ENCODE measurements at places on chromosomes 4 and X.
A peak's percentile ranks its signal among the peaks of the same experiment; 100 is the strongest.

DNA sequence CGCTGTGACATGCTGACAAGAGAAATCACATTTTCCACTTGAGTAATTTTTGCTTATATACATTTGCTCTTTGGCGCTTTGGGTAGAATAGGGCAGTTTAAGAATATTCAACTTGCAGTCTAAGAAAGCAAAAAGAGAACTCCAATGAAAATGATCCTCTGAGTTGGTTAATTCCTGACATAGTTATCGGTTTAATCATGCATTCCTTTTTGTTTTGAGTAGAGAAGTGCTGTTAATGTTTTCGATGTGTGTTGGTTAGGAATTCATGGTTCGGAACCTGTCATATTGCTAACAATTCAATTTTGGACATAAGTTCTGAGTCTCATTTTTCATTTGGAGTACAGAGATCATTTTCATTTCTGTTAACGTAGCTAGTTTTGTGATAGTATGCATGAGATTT, 700.6 kb upstream of the PITX2 start:
- no peak for DNase-seq
- no peaks in the 10 kb centered on the region for H3K4me1 ChIP-seq
- no peak overlapping the region for H3K4me3 ChIP-seq
- H3K36me3 ChIP-seq = no peaks in the 10 kb centered on the region
- H3K27me3 ChIP-seq = no peaks in the 10 kb centered on the region

DNA sequence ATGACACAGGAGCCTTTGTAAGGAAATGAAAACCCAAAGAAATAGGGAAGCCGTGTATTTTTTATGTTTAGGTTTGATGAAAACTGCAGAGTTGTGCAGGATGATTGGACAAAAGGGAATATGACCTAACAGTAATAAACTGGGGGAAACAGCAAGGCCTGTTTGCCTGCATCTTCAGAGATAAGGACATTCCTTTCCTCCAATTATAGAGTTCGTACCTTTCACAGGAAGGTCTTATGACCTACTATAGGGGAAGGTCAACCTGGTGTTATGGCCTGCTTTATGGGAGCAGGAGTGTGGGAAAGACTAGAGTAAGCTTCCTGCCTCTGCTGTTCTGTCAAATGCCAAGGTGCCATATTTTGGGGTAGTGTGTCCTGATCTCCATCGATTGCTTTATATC, 42.5 kb downstream of the BBS12 start:
- H3K36me3 ChIP-seq = no peaks in the 10 kb centered on the region
- no peak overlapping the region for H3K27ac ChIP-seq
- no peak overlapping the region for H3K4me3 ChIP-seq
- no peak for DNase-seq
- H3K27me3 ChIP-seq = no peaks in the 10 kb centered on the region
- no peaks in the 10 kb centered on the region for H3K4me1 ChIP-seq

DNA sequence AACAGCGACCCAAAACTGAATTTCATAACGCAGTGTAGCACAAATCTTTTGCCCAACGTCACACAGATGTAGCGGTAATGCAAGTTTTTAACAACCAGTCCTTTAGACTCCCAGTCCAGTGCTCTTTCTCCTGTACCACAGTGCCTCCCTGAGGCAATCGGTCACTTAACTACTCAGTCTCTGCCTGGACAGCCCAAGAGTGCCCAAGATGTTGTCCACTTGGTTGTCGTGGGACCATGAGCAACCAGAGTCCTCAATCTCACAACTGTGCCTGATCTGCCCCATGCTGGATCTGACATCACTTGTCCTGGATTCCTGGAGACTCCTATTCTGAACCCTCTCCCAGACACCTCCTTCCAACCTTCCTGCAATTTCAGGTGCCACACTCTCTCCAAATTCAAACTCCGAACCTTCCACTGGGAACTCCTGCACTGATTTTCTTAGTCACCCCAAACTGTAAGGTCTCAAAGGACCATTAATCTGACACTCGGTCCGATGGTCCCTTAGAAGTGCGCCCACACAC, 702 bp downstream of the MMGT1 start:
- peak overlapping the region; percentile 97 for H3K27ac ChIP-seq
- DNase-seq = peak; percentile 49
- H3K4me1 ChIP-seq = no peaks in the 10 kb centered on the region
- H3K4me3 ChIP-seq = peak overlapping the region; percentile 69

GRCh38 chr4:142706381-142706780, 139.7 kb downstream of the INPP4B start:
- H3K4me1 ChIP-seq = no peaks in the 10 kb centered on the region
- H3K36me3 ChIP-seq = no peaks in the 10 kb centered on the region
- H3K4me3 ChIP-seq = no peak overlapping the region
- no peak overlapping the region for H3K27ac ChIP-seq
- H3K27me3 ChIP-seq = no peaks in the 10 kb centered on the region
- no peak for DNase-seq

GRCh38 chr4:110619463-110620247, 3.2 kb downstream of the PITX2 start:
- no peak overlapping the region for H3K4me3 ChIP-seq
- peaks cover 46% of the 10 kb centered on the region for H3K4me1 ChIP-seq
- H3K27ac ChIP-seq = no peak overlapping the region
- peaks cover 100% of the 10 kb centered on the region for H3K27me3 ChIP-seq
- H3K36me3 ChIP-seq = no peaks in the 10 kb centered on the region
- DNase-seq = no peak

GRCh38 chr4:25007598-25007997, 23.1 kb downstream of the LGI2 start:
- H3K36me3 ChIP-seq = no peaks in the 10 kb centered on the region
- H3K27ac ChIP-seq = no peak overlapping the region
- H3K4me1 ChIP-seq = no peaks in the 10 kb centered on the region
- H3K4me3 ChIP-seq = no peak overlapping the region
- no peaks in the 10 kb centered on the region for H3K27me3 ChIP-seq

DNA sequence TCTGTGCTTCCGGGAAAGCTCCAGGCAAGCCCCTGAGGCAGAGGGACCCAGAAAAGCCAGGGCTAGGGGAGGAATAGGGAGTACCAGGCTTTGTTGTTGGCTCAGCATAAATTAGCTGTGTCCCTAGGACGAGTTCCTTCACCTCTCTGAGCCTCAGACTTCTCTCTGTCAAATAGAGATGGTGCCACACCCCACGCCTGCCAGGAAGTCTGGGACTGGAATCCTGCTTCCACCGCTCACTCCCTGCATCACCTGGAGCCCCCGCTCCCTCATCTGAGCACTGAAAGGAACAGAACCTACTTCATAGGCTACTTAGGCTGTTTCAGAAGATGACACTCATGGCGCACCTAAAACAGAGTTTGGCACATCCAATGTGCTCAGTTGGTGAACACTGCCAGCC, 8.1 kb upstream of the JAKMIP1 start:
- no peak overlapping the region for H3K27ac ChIP-seq
- no peaks in the 10 kb centered on the region for H3K36me3 ChIP-seq
- no peak for DNase-seq
- H3K4me3 ChIP-seq = no peak overlapping the region

GRCh38 chrX:10286195-10286594, 129.4 kb downstream of the CLCN4 start:
- no peak for DNase-seq
- peaks cover 3% of the 10 kb centered on the region for H3K27me3 ChIP-seq
- H3K36me3 ChIP-seq = no peaks in the 10 kb centered on the region
- H3K4me3 ChIP-seq = no peak overlapping the region
- H3K27ac ChIP-seq = no peak overlapping the region
- H3K4me1 ChIP-seq = no peaks in the 10 kb centered on the region

- peak within 1 kb of the TSS; percentile 43 for H3K27ac ChIP-seq
- no peaks in the 10 kb centered on the region for H3K4me1 ChIP-seq
- DNase-seq = peak; percentile 59
- no peaks in the 10 kb centered on the region for H3K36me3 ChIP-seq
- H3K27me3 ChIP-seq = peaks cover 15% of the 10 kb centered on the region
Observed at GRCh38 chr4:88158489-88159228, at the start of gene ABCG2. Gene ABCG2 (minus strand): TSS chr4:88158639. CDS start chr4:88139995, 18,644 bp downstream.

GRCh38 chr4:154476232-154476631, 15.4 kb downstream of the DCHS2 start:
- no peak overlapping the region for H3K4me3 ChIP-seq
- H3K27ac ChIP-seq = no peak overlapping the region
- H3K36me3 ChIP-seq = no peaks in the 10 kb centered on the region

DNA sequence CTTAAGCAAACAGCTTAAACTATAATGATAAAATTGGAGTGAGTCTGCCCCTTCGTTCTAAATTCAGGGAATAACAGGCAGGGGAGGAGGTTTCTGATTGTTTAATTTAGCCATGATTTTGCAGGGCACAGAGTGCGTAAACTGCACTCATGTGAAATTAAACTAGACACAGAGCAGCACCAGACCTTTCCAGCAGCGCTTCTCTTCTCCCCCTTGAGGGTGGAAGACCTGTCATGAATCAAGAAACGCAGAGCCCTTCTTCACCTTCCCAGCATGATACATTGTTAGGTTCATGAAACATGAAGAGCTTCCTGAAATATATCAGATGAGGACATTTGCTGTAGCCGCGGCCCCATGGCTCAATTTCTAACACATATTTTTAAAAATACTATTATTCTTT, 63.1 kb downstream of the FAM114A1 start:
- no peak overlapping the region for H3K4me3 ChIP-seq
- H3K27me3 ChIP-seq = no peaks in the 10 kb centered on the region
- H3K27ac ChIP-seq = peak overlapping the region; percentile 59
- no peak for DNase-seq

GRCh38 chr4:121358473-121358872, 22.3 kb downstream of the QRFPR start:
- no peak overlapping the region for H3K4me3 ChIP-seq
- no peaks in the 10 kb centered on the region for H3K27me3 ChIP-seq
- no peaks in the 10 kb centered on the region for H3K36me3 ChIP-seq
- no peak overlapping the region for H3K27ac ChIP-seq
- no peak for DNase-seq

DNA sequence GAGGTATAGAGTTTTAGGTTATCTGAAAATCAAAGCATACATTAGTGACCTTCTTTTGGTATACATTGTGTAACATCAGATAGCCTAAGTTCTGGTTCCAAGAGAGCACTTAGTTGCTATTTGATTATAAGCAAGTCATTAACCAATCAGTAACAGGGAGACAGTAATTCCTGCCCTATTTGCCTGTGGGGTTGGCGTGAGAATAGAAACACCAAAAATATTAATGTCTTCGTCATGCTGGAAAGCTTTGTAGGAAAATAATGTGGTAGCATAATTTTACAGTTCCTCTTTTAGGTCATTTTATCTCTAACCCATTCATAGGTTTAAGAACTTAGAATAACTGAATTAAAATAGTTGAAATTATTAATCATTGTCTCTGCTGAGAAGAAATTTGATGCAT, 37.8 kb downstream of the NPNT start:
- H3K27me3 ChIP-seq = no peaks in the 10 kb centered on the region
- no peaks in the 10 kb centered on the region for H3K4me1 ChIP-seq
- no peak overlapping the region for H3K27ac ChIP-seq
- H3K36me3 ChIP-seq = no peaks in the 10 kb centered on the region
- no peak overlapping the region for H3K4me3 ChIP-seq

DNA sequence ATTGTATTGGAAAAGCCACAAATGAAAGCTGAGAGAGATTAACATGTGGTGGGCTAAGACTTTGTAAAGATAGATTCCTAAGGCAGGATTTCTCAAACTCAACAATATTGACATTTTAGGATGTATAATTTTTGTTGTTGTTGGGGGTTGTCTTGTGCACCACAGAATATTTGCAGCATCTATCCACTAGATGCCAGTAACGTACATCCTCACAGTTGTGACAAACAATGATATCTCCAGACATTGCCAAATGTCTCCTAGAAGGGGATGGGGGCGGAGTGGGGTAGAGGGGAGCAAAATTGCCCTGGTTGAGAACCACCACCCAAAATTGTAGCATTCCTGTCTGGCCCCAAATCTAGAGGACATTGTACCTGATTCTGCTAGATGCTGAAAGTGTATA, 14.7 kb upstream of the CBR4 start:
- H3K4me3 ChIP-seq = no peak overlapping the region
- no peak overlapping the region for H3K27ac ChIP-seq
- no peaks in the 10 kb centered on the region for H3K36me3 ChIP-seq
- H3K27me3 ChIP-seq = no peaks in the 10 kb centered on the region

- H3K36me3 ChIP-seq = no peaks in the 10 kb centered on the region
- H3K4me1 ChIP-seq = peaks cover 5% of the 10 kb centered on the region
- no peak overlapping the region for H3K27ac ChIP-seq
- H3K4me3 ChIP-seq = no peak overlapping the region
- DNase-seq = no peak
Observed at GRCh38 chr4:110589297-110589696, 33.6 kb downstream of the PITX2 start.

DNA sequence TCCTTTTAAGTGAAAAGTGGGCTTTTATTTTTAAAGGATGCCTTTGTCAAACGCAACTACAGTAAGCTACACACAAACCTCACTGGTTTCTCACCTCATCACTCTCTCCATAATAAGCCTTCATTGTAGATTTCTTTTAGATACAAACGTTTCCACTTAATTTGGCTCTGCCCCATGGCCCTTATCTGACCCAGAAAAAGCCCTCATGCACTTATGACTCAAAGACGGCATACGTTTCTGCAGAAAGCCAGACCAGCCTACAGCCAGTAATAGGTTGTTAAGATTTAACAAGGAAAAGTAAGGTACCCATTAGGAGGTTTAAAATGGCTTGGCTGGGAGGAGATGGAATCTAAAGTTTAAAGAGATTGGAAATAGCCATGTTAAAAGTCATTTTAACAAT, 914.6 kb upstream of the INTU start:
- no peak overlapping the region for H3K27ac ChIP-seq
- no peaks in the 10 kb centered on the region for H3K4me1 ChIP-seq
- no peaks in the 10 kb centered on the region for H3K36me3 ChIP-seq
- H3K4me3 ChIP-seq = no peak overlapping the region
- DNase-seq = no peak

GRCh38 chrX:82412858-82413257, 1095.2 kb upstream of the POU3F4 start:
- H3K4me3 ChIP-seq = no peak overlapping the region
- no peaks in the 10 kb centered on the region for H3K27me3 ChIP-seq
- no peak for DNase-seq
- H3K27ac ChIP-seq = no peak overlapping the region
- no peaks in the 10 kb centered on the region for H3K36me3 ChIP-seq

- H3K36me3 ChIP-seq = no peaks in the 10 kb centered on the region
- peak; percentile 43 for DNase-seq
- H3K27me3 ChIP-seq = peaks cover 9% of the 10 kb centered on the region
- no peaks in the 10 kb centered on the region for H3K4me1 ChIP-seq
- H3K27ac ChIP-seq = peak overlapping the region; percentile 70
Observed at GRCh38 chrX:11427453-11428071, 134.3 kb downstream of the AMELX start.

GRCh38 chrX:112738347-112739033, 58.8 kb upstream of the LHFPL1 start:
- H3K27ac ChIP-seq = no peak overlapping the region
- no peak for DNase-seq
- H3K4me3 ChIP-seq = no peak overlapping the region

DNA sequence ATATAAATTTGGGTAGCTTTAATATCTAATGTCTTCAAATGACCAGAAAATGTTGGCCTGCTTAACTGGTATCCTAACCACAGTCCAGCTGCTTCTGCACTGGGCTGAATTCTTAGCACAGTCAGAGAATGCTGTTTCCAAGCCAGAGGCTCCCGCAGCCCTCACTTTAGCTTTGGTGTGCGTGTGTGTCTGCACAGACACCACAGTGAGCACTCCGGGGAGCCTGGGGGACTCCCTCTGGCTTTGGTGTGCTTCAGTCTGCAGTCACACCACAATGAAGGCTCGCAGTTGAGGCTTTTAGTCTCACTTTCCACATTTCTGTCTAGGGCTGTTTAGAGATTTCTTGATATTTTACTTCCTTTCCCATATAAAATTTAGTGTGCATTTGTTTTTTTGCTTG, 53.6 kb downstream of the APOO start:
- no peaks in the 10 kb centered on the region for H3K4me1 ChIP-seq
- H3K27ac ChIP-seq = no peak overlapping the region
- DNase-seq = no peak

Measured in stomach (tissue), 19 donors.